Osteoblast (primary cell): ENCODE measurements at places on chromosomes 6 and 20. TPM values are rescaled to one million over a fixed set of nuclear protein-coding genes. Genes with fewer than 3 reads are reported as not detected.

Gene FOXA2
- not detected in 2 replicates for total RNA-seq

Gene SDCBP2
- 2.2 and 3.2 TPM in 2 replicates for total RNA-seq

DNA sequence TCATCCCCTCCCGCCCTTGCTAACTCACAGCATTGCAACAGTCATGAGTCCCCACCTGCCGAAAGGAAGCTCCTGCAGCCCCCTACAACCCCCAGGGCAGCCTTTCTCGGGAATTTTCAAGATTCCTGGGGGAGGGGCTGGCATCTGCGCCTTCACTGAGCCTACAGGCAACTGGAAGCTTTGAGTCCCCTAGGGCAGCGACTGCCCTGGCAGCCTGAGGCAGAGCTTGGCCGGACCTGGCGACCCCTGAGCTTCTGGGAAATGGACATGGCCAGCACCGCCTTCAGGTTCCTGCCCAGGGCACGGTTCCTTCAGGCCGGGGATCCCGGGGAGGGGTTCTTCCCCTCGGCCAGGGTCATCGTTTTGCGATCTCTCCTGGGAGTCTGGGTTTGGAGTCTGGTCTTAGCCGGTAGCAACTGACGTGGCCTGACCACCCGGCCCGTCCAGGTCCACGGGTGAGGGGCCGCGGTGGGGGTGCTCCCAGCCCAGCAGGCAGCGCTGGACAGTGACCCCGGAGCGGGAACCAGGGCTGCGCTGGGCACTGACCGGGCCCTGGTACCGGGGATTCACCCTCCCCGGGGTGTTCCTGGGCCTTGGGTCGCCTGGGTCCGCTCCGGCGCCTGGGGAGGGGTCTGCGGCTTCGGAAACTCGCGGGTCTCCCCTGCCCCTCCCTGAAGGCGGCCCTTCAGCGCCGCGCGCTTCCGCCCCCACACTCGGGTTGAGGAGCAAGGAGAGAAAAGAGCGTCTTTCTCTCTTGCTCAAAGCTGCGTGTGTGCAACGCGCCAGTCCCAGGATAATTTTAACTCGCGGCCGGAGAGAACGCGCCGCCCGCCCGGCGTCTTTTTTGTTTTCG, 593 bp upstream of the COL9A3 start:
- DNase-seq, result peak; percentile 94

GRCh38 chr6:169224185-169224695, 29.4 kb downstream of the THBS2 start:
- DNase-seq, result peak; percentile 93

DNA sequence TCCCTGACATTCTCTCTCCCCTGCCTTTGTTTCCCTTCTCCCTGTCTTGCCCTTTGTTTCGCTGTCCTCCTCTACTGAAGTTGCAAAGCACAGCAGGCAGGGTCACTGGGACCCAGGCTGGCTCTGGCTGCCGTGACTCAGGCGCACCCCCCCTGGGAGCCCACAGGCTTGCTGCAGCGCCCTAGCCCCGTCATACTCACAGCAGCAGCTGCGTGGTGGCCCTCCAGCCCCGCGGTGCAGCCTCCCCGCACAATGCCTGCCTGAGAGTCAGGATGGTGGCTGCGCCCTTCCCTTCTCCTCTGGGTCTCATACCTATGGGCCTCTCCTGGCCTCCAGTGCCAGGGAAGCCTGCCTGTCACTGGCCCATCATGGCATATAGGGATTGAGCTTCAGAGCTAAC, 41.7 kb downstream of the TXNDC5 start:
- DNase-seq, result no peak

DNA sequence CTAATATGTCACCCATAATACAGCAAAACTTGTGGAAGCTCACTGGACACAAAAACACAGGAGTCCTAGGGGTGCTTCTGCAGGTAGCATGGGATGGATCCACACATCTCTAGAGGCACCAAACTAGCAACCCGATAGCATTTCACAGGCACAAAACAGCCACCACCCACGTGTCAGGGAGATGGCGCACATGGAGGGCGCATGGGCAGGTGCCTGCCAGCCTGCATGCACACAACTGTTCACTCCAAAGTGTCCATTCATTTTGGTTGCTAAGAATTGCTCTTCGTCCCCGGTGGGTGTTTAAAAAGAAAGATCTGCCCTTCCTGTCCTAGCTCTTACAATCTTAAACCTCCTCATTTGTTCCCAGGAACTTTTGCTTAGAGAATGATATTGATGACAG, 171.3 kb downstream of the SYNDIG1 start:
- no peak for DNase-seq

DNA sequence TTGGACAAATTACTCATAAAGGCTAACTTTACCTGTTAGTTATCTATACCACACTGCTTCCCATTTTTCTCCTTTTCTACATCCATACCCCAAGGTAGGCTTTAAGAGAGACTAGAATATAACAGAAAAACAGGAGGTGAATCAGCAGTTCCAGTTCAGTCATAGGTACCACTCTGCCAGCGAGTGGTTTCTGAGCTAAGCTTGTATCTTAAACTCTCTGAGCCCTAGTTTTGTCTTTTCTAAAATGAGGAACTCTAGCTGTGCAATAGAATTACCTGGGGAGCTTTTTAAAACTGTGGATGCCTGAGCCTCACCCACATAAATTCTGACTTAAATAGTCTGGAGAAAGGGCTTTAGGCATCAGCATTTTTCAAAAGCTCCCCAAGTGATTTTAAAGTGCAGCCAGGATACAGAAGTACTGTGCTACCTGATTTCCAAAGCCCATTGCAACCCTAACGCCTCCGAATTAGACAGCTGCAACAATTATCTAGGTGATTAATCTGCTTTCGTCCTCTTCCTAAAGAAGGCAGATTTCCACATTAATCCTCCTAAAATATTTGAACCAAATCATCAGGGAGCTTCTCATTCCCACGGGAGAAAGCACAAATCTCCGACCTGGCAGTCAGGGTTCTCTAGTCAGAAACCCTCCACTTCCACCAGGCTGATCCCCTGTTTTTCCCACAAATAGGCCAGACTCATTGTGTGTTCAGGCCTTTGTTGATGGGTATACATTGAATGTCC, 37.4 kb upstream of the RPL7L1 start:
- DNase-seq, result no peak

GRCh38 chr20:50193836-50194421, 3.3 kb downstream of the CEBPB start:
- peak; percentile 77 for DNase-seq

DNA sequence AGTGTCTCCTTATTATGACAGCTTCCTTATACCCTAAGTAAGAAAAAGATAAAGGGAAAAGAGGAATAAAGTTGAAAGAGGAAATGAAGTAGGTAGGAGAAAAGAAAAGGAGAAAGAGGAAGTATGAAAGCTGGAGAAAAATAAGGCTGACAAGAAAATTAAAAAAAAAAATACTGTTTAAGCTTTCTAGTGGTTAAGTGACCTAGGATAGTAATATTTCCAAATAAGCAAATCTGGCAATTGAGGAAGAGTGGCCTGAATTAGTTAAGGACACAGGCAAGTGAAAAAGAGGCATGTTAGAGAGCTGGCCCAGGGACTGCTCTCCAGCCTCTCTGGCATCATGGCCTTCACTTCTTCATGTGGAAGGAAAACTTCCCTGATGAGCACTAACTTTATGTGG, 76.5 kb upstream of the ADGRF1 start:
- DNase-seq, result no peak
